Astrocyte of the spinal cord (primary cell): ENCODE measurements at places on chromosomes 6 and 20.

DNA sequence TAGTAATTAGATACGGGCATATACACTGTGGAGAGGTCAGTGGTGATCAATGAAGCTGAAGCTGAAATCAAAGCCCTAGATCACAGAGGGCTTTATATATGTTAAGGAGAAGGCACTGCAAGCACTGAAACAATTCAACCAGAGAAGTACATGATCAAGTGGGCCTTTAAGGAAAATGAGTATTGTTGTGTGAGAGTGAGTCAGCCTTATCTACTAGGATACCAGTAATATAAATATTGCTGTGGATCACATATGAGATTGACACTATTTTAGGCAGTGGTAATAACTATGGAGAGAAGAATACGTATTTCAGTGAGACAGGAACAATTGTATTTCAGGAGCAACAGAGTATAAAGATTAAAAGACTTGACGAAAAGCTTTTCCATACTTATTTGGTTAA lies 1172.2 kb upstream of the GJE1 start:
- peak; percentile 21 for DNase-seq

DNA sequence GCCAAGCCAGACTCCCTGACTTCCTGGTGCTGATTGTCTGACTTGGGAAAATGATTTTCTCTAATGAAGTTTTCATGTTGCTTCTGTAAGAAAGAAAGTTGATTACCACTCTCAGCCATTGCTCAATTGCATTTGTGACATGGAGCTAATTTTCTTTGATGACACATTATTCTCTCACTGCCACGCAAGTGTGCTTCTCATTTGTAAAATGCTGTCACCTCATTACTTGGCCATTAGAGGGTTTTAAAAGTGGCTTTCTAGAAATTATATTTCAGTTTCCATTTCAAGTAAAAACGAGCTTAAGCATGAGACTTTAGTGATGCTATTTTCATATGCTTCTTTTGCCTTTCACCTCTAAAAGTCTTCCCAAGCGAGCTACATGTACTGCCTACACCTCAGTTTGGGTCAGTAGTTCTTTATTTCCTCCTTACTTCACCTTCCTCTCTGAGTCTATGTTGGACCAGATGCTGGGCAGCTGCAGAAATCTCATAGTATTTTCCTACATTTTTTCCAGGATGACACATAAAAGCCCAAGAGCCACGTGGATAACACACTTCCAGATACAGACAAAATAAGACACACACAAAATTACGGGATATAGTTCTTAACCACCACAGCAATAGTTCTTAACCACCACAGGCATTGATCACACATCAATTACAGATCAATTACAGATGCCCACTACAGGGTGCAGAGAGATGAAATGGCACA lies 6.3 kb upstream of the FAM210B start:
- DNase-seq, result no peak

DNA sequence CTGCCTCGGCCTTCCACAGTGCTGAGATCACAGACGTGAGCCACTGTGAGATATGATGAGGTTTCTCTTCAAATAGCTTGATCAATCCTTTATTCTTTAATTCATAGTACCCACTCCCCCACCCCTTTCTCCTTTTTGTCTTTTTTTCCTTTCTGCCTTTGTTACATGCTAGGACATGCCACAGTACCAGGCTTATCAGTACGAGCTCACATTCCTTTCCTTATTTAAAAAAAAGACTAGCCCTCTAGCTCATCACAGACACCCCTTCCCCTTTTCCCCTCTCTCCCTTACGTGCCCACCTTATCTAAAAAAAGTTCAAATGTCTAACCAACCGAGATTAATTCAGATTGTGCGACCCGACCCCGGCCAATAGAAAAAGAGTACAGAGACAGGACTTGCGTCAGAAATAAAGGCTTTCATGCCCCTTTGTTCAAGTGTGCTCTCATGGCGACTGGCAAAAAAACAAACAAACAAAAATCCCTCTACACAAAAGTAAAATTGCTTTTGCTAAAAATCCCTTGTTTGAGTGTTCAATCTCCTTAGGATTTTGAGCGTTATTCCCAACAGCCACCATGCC lies 49.2 kb downstream of the MRAP2 start:
- no peak for DNase-seq

GRCh38 chr20:1825507-1825906 lies 69.7 kb upstream of the SIRPA start:
- peak; percentile 51 for DNase-seq

DNA sequence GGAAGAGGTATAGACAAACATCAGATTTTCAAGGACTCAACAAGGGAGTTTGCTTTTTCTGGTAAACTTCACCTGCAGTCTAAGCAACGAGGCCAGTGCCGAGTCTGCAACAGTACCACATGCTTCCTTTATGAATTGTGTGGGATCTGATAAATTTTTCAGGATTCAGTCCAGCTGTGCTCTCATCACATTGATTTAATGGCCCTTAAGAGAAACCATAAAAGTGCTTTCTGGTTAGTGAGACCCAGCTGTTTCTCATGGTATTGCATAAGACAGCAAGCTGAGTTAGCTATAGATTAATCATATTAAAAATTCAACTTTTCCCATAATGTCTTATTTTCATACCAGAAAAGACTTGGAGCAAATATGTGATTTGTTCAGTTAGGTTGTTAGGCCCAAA lies 291.4 kb downstream of the CENPW start:
- DNase-seq, result no peak

GRCh38 chr6:144302701-144303372 lies 17.7 kb downstream of the UTRN start:
- DNase-seq, result no peak

- no peak for DNase-seq
Measured at GRCh38 chr20:62753626-62754025, 42.6 kb upstream of the MRGBP start.

GRCh38 chr6:131768964-131769363 lies 38.9 kb upstream of the ENPP1 start:
- no peak for DNase-seq

GRCh38 chr6:168959696-168960095 lies 293.9 kb downstream of the THBS2 start:
- no peak for DNase-seq

DNA sequence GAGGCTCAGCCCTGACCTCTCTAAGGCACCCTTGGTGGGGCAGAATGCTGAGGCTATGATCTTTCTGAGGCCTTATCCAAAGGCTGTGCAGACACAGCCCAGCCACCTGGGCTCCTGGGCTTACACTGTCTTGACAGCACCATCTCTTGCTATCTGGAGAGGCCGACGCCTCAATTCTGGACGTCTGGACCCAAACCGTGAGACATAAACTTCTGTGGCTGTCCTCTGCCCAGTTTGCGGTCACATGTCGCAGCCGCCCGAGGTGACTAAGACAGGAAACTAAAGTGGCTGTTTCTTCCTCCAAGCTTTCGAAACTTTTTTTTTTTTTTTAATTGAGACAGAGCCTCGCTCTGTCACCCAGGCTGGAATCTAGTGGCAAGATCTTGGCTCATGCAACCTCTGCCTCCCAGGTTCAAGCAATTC lies 49.3 kb downstream of the PRR18 start:
- DNase-seq, result peak; percentile 5

- no peak for DNase-seq
Measured at GRCh38 chr20:52996658-52997057, 24.5 kb downstream of the TSHZ2 start.

- peak; percentile 52 for DNase-seq
Measured at GRCh38 chr20:36544134-36545018, 3.1 kb downstream of the MYL9 start.

DNA sequence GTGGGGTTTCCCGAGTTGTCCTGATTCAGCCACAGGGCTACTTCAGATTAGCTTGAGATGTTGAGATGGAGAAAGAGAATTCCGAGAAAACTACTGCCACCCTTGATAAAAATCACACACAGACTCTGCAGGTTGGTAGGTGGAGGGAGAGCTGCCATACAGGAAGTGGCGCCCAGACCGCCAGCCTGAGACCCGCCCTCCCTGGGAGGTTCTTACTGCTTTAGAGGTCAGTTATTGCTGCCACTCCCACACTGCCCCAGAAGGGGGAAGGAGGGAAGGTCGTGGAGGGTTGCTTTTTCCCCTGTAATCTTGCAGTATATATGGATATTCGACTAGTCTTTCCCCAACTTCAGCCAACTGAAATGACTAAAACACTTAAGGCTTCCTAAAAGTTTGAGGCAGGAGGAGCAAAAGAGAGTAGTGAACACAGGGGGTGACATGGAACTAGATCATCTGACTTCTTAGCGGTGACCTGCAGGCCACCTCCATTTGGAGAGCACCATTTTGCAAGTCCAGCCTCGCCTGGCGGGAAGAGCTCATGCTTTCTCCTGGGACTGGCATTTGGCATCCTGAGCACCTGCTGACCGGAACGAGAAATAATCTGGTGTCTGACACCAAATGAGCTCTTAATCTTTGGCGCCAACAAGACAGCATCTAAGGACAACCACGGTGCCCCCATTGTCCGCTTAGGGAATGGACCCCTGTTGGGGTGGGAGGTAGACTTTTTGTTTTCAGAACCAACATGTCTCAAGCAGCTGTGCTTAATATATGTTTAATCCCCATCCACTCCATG lies 35.7 kb upstream of the SLC22A1 start:
- no peak for DNase-seq

- no peak for DNase-seq
Measured at GRCh38 chr6:3624250-3625136, 127.0 kb downstream of the PXDC1 start.

DNA sequence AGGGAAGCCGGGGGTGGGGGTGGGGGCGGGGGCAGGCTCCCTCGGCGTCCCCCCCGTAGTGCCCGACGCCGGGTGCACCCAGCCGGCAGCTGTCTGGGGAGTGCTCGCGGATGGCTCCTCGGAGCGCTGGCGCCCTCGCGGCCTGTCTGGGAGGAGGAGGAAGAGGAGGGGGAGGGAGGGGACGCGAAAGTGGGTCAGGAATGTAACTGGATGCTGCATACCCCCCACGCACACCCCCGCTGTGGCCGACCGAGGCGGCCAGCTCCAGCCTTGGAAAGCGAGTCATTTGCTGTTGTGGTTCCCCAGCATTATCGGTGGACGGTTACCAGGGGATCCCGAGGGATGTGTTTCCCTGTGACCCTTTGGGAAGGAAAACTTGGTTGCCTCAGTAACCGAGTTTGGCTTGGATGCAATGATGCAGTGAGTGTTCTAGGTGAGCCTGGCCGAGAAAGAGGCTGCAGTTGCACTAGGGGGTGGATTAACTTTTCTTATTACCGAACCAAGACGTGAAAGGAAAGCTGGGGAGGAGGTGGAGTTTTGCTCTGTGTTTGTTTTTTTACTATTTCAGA lies 55.2 kb upstream of the RREB1 start:
- peak; percentile 88 for DNase-seq

DNA sequence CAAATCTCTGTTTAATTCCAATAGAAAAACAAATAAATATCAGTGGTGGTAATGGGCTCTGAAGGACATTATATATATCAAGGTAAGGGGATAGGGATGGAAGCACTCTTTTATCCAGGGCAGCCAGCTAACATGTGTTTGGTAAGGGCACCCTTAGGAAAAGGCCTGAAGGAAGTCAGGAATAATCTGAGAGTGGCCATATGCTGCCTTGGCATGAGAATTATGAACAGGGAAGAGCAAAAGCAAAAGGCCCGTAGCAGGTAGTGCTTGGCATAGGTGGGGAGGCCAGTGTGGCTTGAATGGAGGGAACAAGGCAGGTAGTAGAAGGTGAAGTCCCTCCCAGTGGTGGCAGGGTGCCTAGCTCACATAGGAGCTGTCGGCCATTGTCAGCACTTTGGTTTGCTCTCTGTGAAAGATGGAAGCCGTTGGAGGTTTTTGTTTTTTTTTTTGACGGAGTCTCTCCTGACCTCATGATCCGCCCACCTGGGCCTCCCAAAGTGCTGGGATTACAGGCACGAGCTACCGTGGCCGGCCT lies 39.6 kb upstream of the CSE1L start:
- DNase-seq, result no peak

DNA sequence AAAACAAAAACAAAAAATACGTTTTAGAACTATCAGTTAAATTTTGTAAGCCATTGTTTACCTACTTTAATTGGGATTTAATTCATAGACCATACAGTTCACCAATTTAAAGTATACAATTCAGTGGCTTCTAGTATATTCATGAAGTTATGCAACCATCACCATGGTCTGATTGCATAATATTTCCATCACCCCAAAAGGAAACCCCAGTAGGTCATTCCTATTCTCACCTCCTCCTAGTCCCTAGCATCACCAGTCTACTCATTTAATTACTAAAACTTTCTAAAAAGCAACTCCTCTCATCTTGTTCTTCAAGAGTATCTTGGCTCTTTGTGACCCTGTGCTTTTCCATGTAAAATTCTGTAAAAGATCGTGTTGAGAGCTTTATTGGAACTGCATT lies 60.2 kb downstream of the ASXL1 start:
- DNase-seq, result no peak
